ENCODE measurements at places on chromosomes 2 and 18.

DNA sequence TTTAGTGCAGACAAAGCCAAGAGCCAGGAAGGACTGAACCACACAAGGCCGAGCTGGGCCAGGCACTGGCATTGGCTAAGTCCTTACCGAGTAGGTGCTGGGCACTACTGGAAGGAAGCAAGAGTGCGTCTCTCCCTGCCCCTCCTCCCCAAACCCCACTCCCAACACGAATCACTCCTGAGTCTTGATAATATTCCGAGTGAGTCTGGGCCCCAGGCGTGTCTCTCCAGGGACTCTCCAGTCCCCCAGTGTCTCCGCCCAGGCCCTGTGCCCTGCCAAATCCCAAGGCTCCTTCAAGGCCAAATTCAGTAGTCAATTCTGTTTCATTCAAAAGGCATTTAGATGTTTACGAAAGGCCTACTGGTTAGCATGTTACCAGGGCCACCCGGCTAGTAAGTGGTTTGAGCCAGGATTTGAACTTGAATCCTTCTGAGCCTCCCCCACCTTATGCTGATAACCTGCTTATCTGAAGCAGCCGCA is 82.8 kb downstream of the GLI2 start:
- peak; percentile 86 for DNase-seq

- no peak for DNase-seq
Measured at GRCh38 chr2:66252109-66252508, 182.8 kb upstream of the MEIS1 start.

GRCh38 chr18:74063023-74063422 is 84.6 kb downstream of the FBXO15 start:
- DNase-seq, result no peak

GRCh38 chr2:120208381-120209353 is 14.5 kb downstream of the TMEM185B start:
- DNase-seq, result no peak

- DNase-seq, result no peak
Measured at GRCh38 chr2:174666312-174666711, 68.7 kb upstream of the WIPF1 start.

GRCh38 chr2:62293490-62294271 is 97.8 kb downstream of the B3GNT2 start:
- DNase-seq, result peak; percentile 69

GRCh38 chr2:69166812-69167468 is 154.0 kb downstream of the ANTXR1 start:
- DNase-seq, result no peak

GRCh38 chr2:146048141-146048540 is 1528.2 kb upstream of the ZEB2 start:
- no peak for DNase-seq

- no peak for DNase-seq
Measured at GRCh38 chr2:58562276-58562675, 321.2 kb upstream of the FANCL start.

DNA sequence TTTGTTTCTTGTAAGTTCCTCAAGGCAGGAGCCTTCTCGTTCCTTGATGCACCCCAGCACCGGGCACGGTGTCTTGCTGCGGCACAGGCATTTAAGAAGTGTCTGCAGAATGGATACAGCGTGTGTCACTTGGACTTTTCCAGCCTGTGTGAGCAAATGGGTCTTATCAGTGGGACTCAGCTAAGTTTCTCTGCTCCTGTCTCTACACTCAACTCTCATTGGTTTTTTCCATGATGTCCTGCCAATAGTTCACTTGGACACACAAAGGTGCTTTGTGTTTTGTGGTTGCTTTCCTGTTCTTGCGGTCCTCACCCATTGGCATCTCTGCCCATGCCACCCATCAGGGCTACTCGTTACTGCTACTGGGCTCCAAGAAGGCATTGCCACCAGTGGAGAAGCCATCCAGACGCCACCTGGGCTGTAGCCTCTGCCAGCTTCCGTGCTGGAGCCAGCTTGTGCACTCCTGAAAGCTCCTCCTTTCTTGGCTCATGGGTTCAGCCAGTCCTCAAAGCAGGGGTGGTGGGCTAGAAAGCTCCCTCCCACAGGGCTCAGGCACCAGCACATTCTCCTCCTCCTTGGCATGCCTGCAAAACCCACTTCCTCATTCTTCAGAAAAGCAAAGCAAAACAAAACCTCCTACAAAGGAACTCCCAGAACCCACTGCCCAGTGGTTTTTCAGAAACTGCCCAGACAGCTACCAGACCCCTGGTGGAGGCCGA is 41.4 kb downstream of the IL1R2 start:
- peak; percentile 71 for DNase-seq

- peak; percentile 85 for DNase-seq
Measured at GRCh38 chr2:23939987-23940717, at the start of gene UBXN2A. Gene UBXN2A (plus strand): TSS chr2:23940463. CDS start chr2:23958315, 17,852 bp downstream.
